Spleen (tissue), 13 donors: ENCODE measurements at places on chromosomes 7 and 10. TPM values are rescaled to one million over a fixed set of nuclear protein-coding genes. Genes with fewer than 3 reads are reported as not detected.

ZNF853 gene
- polyA plus RNA-seq = 1.3 TPM

GARIN1A gene
- 1.5 TPM for polyA plus RNA-seq

GTF2IRD1 gene
- polyA plus RNA-seq = 2.4 TPM

GRM3 gene
- not detected for polyA plus RNA-seq

PRPS1L1 gene
- not detected for polyA plus RNA-seq

AFAP1L2 gene
- 71.5 TPM for polyA plus RNA-seq

FAM25A gene
- not detected for polyA plus RNA-seq

SUMF2 gene
- 60.4 TPM for polyA plus RNA-seq

PTEN gene
- polyA plus RNA-seq = 38.1 TPM

MNX1 gene
- not detected for polyA plus RNA-seq

STOX1 gene
- polyA plus RNA-seq = 0.26 TPM

WEE2 gene
- 0.04 TPM for polyA plus RNA-seq

APBB1IP gene
- polyA plus RNA-seq = 19.7 TPM

ACSM6 gene
- not detected for polyA plus RNA-seq

C10orf53 gene
- not detected for polyA plus RNA-seq

MAGI2 gene
- 1.4 TPM for polyA plus RNA-seq

PDSS1 gene
- polyA plus RNA-seq = 7.5 TPM

EPO gene
- polyA plus RNA-seq = 0.06 TPM

CEP55 gene
- polyA plus RNA-seq = 6.1 TPM
